ENCODE measurements at places on chromosomes 1 and 21.

DNA sequence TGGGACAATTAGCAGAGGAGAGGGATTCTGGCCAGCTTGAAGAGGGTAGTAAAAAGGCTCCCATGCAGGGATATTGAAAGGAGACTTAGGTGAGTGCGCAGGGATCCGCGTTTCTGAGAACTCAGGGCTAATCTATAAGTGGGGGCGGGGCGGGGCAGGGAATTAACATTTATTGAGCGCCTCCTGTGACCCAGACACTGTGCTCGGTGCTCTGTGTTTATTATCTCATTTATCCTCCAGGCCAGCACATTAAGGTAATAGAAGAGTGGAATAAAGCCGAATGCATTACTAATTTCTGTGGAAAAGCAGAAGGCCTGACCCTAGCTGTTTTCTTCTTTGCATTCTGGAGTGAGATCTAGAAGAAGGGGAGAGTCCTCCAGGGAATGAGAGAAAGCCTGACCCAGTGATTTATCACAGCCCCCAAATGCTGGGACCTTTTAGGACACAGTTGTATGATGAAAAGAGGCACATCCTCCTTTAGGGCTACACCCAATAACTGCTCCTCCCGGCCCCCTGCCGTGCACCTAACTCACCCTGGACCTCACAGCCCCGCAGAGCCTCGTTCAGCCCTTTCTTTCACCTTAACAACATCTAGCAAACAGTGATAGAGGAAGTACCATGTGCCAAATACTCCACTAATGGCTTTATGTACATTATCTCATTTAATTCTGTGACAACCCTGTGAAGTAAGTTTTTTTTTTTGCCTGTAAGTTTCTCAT lies 317.6 kb downstream of the PBX1 start:
- DNase-seq: no peak

- no peak for DNase-seq
Observed at GRCh38 chr21:42563261-42563660, 49.6 kb downstream of the SLC37A1 start.

DNA sequence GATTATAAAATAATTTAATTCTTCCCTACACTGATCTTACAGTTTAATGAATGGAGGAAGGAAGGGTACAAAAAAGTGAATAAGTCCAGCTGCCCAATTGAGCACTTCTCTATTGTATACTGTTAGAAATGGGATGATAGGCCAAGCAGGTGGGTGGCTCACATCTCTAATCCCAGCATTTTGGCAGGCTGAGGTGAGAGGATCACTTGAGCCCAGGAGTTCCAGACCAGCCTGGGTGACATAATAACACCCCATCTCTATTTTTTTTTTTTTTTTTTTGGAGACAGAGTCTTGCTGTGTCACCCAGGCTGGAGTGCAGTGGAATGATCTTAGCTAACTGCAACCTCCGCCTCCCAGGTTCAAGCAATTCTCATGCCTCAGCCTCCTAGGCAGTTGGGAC lies 57.5 kb downstream of the ATP2B4 start:
- DNase-seq: no peak

DNA sequence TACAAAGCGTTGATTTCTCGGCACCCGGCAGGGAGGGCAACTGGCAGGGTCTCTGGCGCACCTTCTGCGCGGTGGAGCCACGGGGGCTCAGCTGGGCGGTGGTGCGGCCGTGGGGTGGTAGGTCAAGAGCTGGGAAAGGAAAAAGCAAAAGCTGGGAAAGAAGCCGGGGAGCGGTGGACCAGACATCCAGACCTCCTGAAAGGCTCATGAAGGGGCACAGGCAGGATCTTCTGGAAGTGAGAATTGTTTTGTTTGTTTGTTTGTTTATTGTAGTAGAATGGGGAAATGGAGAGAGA lies 7.2 kb upstream of the RNU1-1 start:
- no peak for DNase-seq

DNA sequence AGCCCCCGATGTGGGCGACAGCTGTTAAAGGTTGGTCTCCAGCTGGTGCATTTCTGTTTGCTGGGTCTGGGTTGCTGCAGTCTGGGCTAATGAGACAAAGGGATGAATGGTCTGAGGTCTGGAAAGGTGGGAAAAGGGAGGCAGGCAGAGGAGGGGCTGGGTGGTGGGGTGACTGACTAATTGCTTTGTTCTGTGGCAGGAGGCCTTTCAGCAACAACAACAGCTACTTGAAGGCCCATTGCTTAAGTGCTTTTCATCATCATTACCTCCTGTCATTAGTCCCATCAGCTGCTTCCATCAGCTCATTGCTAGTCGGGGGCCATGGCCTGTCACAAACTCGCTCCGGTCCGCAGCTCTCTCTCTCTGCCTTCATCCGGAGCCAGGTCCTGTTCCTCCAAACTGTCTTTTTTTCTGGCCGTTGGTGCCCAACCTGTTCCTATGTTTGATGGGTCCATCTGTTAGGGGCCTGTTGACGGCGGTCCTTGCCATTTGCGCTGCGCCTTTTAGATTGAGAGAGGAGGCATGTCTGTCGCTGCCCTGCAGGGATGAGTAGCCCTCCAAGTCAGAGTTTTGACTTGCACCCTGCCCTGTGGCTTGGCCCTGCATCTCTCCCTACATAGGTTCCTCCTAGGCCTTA lies 105.6 kb upstream of the PLXNA2 start:
- DNase-seq: no peak

DNA sequence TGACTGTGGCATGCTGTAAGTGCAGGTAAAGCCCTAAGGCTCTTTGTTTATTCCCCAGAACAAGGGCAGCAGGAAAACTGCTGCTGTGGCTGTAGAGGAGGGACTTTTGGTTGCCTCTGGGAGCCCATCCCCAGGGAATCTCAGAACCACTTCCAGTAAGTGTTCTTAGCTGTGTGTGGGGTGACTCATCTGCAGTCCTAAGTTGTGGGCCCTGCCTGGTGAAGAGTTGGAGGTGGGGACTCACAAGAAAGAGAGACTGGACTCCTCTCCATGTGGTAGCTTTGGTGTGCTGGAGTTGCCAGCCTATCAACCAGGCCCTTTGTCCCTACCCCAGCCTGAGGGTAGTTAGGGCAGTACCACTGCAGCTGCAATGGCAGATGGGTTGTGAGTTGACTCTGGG lies 24.0 kb upstream of the DENND1B start:
- DNase-seq: peak; percentile 84

- no peak for DNase-seq
Observed at GRCh38 chr21:41489329-41489728, 18.6 kb downstream of the TMPRSS2 start.

GRCh38 chr1:65630855-65631254 lies 161.8 kb upstream of the PDE4B start:
- peak; percentile 33 for DNase-seq

DNA sequence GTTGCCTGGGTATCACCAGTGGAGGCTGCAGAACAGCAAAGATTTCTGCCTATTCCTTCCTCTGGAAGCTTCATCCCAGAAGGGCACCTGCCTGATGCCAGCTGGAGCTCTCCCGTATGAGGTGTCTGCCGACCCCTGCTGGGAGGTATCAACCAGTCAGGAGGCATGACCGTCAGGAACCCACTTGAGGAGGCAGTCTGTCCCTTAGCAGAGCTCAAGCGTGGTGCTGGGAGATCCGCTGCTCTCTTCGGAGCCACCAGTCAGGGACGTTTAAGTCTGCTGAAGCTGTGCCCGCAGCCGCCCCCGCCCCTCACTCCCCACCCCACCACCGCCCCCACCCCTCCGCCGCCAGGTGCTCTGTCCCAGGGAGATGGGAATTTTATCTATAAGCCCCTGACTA lies 23.1 kb upstream of the HFM1 start:
- no peak for DNase-seq

- no peak for DNase-seq
Observed at GRCh38 chr1:234606784-234607108, 3.2 kb downstream of the IRF2BP2 start.

GRCh38 chr1:68015971-68016370 lies 34.5 kb downstream of the DIRAS3 start:
- DNase-seq: no peak

GRCh38 chr1:19254416-19254815 lies 2.8 kb downstream of the MRTO4 start:
- no peak for DNase-seq

DNA sequence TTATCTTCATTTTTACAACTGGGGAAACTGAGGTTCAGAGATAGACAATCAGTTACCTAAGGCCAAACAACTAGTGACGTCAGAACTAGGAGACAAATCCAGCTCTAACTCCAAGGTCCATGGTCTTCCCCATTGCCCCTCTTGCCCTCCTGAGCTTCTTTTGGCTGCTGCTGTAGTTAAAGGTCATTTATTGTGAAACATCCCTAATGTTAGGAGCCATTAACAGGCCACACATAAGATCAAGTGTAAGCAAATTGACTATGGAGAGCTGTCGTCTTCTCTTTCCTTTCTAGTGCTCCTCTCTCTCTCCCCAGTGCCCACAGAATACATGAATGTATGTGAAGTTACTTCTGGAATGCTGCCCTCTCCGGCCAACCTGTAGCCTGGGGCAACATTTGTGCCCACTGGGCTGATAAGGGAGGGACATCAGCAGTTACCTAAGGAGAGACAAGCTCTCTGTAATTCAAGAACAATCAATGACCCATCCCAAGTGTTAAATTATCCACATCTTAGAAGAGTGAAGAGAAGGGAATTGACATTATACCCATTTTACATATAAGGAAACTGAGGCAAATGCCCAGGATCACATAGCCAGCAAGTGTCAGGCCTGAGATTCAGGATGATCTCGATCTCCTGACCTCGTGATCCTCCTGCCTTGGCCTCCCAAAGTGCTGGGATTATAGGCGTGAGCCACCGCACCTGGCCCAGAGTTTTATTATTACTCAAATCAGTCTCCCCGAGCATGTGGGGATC lies 40.1 kb downstream of the PTAFR start:
- DNase-seq: no peak

DNA sequence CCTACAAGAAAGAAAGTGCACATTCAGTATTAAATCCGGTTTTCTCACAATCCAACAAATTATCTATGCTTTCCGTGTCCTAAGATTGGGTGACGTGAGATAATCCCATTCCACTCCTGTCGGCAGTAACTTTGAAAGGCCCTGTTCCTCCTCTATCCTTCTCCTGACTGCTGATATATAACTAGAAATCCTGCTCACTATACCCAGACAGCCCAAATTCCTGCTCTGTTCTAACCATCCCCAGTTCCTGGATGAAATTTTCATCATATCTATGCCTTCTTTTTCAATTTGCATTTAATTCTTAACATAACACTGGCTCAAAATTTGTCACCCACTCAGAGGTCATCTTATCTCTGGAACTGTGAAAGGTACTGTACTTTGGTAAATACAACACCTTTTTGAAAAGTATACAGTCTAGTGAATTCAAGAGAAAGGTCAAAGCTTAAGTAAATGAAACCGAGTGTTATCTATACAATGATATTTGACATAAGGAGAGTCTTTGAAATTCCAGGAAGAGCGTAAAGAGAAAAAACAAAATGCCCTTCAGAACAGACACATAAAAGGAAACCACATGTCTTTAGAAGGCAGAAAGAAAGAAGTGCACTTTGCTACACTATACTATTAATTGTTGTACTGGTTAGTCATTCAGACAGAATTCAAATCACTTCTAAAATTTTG lies 200.5 kb upstream of the NEGR1 start:
- DNase-seq: no peak

DNA sequence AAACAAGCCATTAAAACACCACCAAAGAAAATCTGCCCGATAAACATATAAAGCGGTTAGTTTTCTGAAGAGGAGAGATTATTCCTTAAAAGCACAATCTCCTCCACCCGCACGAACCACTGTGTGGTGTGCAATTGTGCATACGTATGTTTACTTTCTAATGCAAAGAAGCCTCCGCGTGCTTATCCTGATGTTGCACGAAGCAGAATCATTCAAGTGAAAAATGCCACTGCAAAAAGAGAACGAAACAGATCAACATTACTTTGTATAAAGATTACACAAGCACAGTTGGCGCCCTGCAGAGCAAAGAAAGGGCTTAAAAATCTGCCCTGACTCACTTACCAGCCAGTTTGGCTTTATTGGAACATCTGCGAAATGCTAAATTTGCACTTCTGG lies 166.8 kb downstream of the ZNF281 start:
- DNase-seq: peak; percentile 24

DNA sequence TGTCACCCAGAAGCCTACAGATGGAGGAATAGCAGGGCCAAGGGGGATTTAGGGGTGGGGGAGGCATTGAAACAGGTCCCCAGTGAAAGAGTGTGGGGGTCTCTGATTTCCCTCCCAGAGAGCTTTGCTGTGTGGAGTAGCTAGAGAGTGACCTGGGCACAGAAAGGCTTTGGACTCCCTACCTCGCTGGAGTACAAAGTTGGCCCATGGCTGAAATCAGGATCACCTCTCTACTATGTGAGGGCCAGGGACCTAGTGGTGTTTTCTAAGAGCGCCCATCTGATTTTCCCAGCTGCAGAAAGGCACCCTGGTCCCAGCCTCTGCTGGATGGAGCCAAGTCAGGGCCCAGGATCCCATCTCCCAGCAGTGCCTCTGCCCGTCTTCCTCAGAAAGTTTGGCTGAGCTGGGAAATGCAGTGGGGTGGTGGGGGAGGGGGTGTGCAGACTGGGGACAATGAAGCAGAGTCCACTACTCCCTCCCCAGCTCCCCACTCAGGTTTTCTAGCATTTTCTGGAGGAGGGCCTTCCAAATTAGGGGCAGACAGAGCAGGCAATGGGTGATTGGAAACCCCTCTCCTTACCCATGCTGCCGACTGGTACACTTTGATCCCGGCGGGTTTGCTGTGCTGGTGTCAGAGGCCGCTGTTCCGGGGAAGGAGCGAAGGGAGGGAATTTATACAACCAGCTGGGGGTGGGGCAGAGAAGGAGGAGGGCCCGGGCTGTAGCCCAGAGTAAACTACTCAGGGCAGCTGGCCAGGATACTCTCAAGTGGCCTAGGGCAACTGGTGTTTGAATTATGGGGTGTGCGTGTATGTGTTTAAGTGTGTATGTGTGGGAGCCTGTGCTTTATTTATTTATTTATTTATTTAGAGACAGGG lies at the start of gene SELENBP1:
SELENBP1 (minus strand) TSS at position 648 of the 877 bp plus-strand sequence; CDS start at position 584, 64 bp downstream.
- peak; percentile 79 for DNase-seq

DNA sequence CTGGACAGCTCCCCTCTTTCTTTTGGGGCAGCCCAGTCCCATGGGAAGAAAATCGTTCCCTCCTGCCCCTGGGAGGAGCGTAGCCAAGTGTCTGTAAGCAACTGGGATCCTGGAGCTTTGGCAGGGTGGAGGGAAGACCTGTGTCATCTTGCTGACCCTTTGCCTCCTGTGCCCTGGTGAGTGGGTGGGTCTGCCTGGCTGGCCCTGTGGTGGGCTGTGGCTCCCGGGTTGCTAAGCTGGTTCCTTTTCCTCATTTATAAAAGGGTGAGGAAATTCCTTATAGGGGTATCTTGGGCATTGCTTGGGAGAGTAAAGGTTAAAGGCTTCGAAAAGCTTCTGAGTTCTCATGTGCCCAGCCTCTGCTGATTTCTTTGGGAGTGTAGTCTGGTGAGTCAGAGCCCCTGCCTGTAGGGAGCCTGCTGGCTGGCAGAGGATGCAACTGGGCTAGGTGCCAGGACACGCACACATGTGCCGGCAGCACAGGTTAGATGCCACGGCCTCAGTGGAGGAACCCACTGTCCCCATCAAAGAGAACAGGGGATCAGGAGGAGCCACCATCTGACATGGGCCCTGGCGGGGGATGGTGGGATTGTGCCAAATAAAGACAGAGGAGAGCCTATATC lies 85.2 kb downstream of the ARHGEF10L start:
- peak; percentile 66 for DNase-seq

- no peak for DNase-seq
Observed at GRCh38 chr1:20703124-20703756, 14.6 kb downstream of the KIF17 start.

- no peak for DNase-seq
Observed at GRCh38 chr1:38241594-38242334, 195.2 kb upstream of the POU3F1 start.

GRCh38 chr1:2130871-2131289 lies 63.7 kb downstream of the FAAP20 start:
- DNase-seq: no peak
